Esophagus squamous epithelium (tissue), 5 donors: ENCODE measurements at places on chromosomes 2 and 18.

- DNase-seq = no peak
- no peaks in the 10 kb centered on the region for H3K4me1 ChIP-seq
- no peaks in the 10 kb centered on the region for H3K36me3 ChIP-seq
- no peak overlapping the region for H3K4me3 ChIP-seq
- H3K27ac ChIP-seq = no peak overlapping the region
- no peaks in the 10 kb centered on the region for H3K27me3 ChIP-seq
Measured at GRCh38 chr2:152243761-152244640, 68.4 kb upstream of the STAM2 start.

- no peak for DNase-seq
- H3K27ac ChIP-seq = no peak overlapping the region
- no peaks in the 10 kb centered on the region for H3K4me1 ChIP-seq
- H3K36me3 ChIP-seq = no peaks in the 10 kb centered on the region
- no peak overlapping the region for H3K4me3 ChIP-seq
Measured at GRCh38 chr2:71995067-71995665, 152.5 kb downstream of the CYP26B1 start.

DNA sequence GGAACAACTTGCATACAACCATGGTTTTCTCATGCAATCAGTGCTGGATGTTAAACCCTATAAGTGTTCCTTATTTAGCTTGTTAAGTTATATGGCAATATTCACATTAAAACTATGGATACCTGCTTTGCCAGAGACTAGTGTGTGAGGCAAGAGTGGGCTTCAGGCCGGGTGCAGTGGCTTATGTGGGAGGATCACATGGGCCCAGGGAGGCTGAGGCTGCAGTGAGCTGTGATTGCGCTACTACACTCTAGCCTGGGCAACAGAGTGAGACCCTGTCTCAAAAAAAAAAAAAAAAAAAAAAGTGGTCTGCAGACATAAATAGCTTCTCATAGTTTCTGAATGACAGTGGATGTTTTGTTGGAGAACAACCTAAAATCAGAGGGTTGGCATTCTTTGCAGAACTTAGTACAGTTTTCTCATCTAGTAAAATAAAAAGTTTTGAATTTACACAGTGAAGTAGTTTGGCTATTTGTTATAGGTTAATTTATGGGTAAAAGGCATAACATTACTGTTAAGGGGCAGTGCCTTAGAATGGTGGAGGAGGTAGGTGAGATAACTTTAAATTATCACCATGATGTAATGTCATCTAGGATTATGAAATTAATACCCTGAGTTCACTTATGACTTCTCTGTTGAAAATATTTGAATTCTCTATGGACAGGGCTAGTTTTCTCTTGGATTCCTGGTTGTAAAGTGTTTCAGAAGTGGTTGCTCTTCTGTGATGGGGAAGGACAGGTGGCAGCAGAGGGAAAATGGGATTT lies 5.3 kb downstream of the CERS6 start:
- peaks cover 6% of the 10 kb centered on the region for H3K4me1 ChIP-seq
- H3K36me3 ChIP-seq = no peaks in the 10 kb centered on the region

- no peaks in the 10 kb centered on the region for H3K36me3 ChIP-seq
- no peak overlapping the region for H3K4me3 ChIP-seq
- H3K27ac ChIP-seq = no peak overlapping the region
- H3K27me3 ChIP-seq = peaks cover 4% of the 10 kb centered on the region
Measured at GRCh38 chr2:104874230-104874629, 20.3 kb downstream of the POU3F3 start.

- H3K4me1 ChIP-seq = no peaks in the 10 kb centered on the region
- no peak overlapping the region for H3K27ac ChIP-seq
Measured at GRCh38 chr18:22513721-22514481, 96.2 kb upstream of the CTAGE1 start.

DNA sequence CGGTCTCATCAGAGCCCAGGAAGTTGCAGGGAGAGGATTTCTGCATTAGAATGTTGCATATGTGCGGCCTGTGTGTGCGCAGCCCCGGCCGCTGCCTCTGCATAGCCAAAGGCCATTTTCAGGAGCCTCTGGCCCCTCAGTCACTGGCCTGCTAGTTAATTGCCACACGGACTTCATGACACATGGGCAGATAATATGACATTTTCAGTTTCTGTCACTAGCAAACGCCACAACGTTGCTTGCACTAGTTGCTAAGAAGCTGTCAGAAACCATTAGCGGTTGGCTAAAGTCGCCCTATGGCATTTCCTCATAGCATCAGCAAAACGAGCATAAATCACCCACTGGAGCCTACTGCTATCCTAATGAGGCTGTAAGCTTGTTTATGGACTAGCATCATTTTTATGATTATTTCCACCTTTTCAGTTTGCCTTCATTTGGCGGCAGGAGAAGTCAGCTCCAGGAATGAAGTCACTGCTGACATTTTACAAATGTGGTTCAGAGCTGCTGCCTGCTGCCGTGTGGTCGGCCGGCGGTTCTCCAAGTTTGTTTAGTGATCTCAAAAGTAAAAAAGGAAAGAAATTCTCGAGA lies 73.7 kb downstream of the MEIS1 start:
- DNase-seq = no peak
- H3K4me1 ChIP-seq = peaks cover 12% of the 10 kb centered on the region
- no peak overlapping the region for H3K4me3 ChIP-seq
- H3K27ac ChIP-seq = no peak overlapping the region
- H3K36me3 ChIP-seq = no peaks in the 10 kb centered on the region

DNA sequence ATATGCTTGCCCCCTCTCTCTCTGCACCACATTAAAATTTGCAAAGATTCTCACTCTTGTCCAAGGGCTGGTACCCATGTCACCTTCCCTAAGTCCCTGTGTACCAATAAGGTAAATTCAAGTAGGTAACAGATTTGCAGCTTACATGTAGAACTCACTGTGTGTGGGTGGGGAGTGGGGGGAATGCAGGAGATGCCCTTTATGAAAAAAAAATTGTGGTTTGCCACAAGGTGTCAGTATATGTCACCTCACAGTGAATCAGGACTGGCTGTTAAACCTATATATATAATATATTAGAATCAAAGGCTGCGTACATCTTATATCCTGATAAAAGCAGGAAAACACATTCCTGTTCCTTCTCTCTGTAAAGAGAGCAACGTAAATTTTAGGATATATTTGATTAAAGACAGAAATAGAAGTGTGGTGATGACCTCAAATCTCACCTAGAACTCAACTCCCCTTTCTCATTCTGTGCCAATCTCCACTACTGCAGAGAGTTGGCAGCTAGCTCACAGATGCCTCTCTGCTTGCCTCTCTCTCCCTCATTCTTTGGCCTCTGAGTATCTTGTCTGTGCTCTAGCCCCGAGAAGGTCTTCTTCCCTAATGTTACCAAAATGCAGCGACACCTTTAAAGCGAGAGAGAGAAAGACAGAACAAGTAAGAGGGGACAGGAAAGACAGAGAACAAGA lies 536 bp downstream of the XDH start:
- H3K4me1 ChIP-seq = peaks cover 13% of the 10 kb centered on the region
- no peaks in the 10 kb centered on the region for H3K27me3 ChIP-seq
- peak overlapping the region; percentile 8 for H3K4me3 ChIP-seq
- no peaks in the 10 kb centered on the region for H3K36me3 ChIP-seq
- DNase-seq = no peak

- no peak overlapping the region for H3K4me3 ChIP-seq
- H3K27me3 ChIP-seq = no peaks in the 10 kb centered on the region
- no peaks in the 10 kb centered on the region for H3K36me3 ChIP-seq
- no peak for DNase-seq
- no peak overlapping the region for H3K27ac ChIP-seq
Measured at GRCh38 chr2:175612280-175612679, 389.8 kb downstream of the LNPK start.

DNA sequence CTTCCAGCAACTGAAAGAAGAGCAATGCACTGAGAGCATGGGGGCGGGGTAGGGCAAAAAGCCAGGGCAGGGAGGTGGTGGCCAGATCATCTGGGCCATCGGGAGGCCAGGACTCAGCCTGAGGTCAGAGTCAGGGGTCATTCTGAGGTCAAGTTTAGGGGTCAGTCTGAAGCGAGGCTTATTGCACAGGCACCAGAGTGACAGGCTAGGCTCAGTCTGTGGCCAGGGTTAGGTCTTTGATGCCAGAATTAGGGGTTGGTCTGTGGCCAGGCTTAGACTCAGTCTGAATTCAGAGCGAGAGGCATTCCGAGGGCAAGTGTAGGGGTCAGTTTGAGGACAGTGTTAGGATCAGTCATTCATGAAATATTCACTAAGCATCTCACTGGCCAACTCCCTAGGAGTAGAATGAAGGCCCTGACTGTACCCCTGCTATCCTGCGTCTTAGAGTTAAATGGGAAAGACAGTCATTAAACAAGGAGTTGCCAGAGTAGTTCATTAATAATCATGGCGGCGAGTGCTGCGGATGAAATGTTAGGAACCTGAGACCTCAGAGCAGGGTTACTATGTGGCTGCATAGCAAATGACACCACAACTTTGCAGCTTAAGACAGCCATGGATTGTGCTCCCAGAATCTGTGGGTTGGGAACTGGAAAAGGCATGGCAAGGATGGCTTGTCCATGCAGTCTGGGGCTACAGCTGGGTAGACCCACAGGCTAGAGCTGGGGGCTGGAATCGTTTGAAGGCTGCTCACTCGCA lies 198.7 kb downstream of the CYP26B1 start:
- H3K27ac ChIP-seq = no peak overlapping the region
- H3K4me1 ChIP-seq = peaks cover 4% of the 10 kb centered on the region
- H3K27me3 ChIP-seq = no peaks in the 10 kb centered on the region
- no peaks in the 10 kb centered on the region for H3K36me3 ChIP-seq

- peaks cover 35% of the 10 kb centered on the region for H3K4me1 ChIP-seq
- H3K27me3 ChIP-seq = no peaks in the 10 kb centered on the region
- no peak overlapping the region for H3K4me3 ChIP-seq
- H3K27ac ChIP-seq = peak overlapping the region; percentile 81
- H3K36me3 ChIP-seq = no peaks in the 10 kb centered on the region
Measured at GRCh38 chr2:17813742-17814473, 2.4 kb upstream of the MSGN1 start.

GRCh38 chr2:22253171-22253570 lies 1129.4 kb downstream of the TDRD15 start:
- H3K36me3 ChIP-seq = no peaks in the 10 kb centered on the region
- no peaks in the 10 kb centered on the region for H3K27me3 ChIP-seq
- no peak for DNase-seq
- no peak overlapping the region for H3K4me3 ChIP-seq

DNA sequence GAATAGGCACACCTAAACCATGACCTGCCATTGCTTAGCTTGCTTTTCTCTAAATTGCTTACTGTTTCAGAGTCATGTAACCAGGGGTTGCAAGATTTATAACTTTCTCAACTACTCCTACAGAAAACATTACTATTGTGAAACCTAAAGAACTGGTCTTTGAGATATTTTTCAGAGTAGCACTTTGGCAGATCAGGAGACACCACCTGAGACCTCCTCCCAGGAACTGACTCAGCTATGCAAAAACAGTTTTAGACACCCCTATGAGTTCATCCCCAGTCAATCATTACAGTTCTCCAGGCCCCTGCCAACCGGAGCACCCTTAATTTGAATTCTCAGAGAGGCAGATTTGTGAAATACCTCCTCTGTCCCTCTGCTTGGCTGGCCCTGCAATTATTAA lies 80.3 kb downstream of the MBOAT2 start:
- H3K36me3 ChIP-seq = peaks cover 6% of the 10 kb centered on the region
- no peak overlapping the region for H3K27ac ChIP-seq
- DNase-seq = no peak
- no peaks in the 10 kb centered on the region for H3K4me1 ChIP-seq
- H3K27me3 ChIP-seq = no peaks in the 10 kb centered on the region
- H3K4me3 ChIP-seq = no peak overlapping the region

DNA sequence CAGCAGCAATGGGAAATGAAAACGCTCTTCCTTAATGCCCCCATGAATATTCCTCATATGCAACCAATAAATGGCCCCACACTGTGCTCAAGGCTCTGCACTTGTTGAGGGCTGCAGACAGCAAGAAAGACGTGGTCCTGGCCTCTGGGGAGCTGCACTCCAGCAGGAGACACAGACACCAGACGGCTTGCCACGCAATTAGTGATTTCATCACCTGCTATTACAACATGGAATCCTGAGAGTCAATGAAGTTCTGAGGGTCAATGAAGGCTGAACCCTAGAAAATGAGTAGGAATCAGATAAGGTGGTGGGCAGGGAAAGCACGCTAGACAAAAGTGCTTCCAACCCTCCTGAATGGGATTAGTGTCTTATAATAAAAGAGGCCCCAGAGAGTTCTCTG lies 18.9 kb downstream of the CREG2 start:
- DNase-seq = no peak
- no peaks in the 10 kb centered on the region for H3K27me3 ChIP-seq
- no peak overlapping the region for H3K27ac ChIP-seq
- H3K36me3 ChIP-seq = no peaks in the 10 kb centered on the region
- no peak overlapping the region for H3K4me3 ChIP-seq

- peaks cover 39% of the 10 kb centered on the region for H3K4me1 ChIP-seq
- no peaks in the 10 kb centered on the region for H3K27me3 ChIP-seq
- H3K4me3 ChIP-seq = no peak overlapping the region
- H3K36me3 ChIP-seq = no peaks in the 10 kb centered on the region
- H3K27ac ChIP-seq = peak overlapping the region; percentile 62
Measured at GRCh38 chr18:35460736-35461161, 37.0 kb downstream of the INO80C start.

DNA sequence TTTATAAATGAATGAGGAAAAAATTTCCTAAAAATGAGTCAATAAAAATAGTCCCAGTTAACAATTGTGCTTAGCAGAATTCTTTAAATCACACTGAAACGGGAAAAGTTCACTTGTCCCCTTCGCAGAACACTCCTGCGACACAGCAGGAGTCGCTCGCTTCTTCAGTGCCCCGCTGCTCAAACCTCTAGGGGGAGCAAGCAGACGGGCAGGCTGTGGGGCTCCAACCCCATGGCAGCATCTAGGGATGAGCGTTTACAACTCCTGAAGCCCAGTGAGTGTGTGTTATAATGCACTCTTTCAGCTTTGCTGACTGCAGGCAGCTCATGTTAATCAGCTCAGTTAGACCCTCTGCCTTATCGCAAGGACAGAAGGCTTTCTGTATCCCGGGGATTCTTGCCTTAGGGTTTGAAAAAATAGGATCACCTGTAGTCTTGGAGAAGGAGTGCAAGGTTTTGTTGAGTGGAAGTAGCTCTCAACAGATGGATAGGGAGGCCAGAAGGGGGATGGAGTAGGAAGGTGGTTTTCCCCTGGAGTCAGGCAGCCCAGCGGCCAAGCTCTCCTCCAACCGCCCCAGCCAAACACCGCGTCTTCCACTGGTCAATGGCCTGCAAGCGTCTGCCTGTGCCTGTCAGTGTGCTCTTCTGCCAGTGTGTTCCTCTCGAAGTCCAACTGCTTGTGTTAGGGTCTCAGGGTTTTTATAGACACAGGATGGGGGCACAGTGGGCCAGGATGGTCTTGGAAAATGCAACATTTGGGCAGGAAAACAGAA lies 1977.7 kb upstream of the LRRTM1 start:
- no peak for DNase-seq
- no peaks in the 10 kb centered on the region for H3K27me3 ChIP-seq
- no peak overlapping the region for H3K27ac ChIP-seq
- H3K4me3 ChIP-seq = no peak overlapping the region
- no peaks in the 10 kb centered on the region for H3K36me3 ChIP-seq
- no peaks in the 10 kb centered on the region for H3K4me1 ChIP-seq

GRCh38 chr2:227479865-227480475 lies 8.0 kb downstream of the AGFG1 start:
- H3K27ac ChIP-seq = no peak overlapping the region
- no peak overlapping the region for H3K4me3 ChIP-seq
- no peaks in the 10 kb centered on the region for H3K27me3 ChIP-seq
- no peaks in the 10 kb centered on the region for H3K36me3 ChIP-seq
- DNase-seq = no peak
